ENCODE measurements at places on chromosomes 11 and 22. TPM values are rescaled to one million over a fixed set of nuclear protein-coding genes. Genes with fewer than 3 reads are reported as not detected.

- DNase-seq: no peak
Measured at GRCh38 chr11:65053827-65054508, 4.4 kb downstream of the NAALADL1 start.

GRCh38 chr11:18526130-18526520 lies 617 bp downstream of the TSG101 start:
- DNase-seq: no peak

DNA sequence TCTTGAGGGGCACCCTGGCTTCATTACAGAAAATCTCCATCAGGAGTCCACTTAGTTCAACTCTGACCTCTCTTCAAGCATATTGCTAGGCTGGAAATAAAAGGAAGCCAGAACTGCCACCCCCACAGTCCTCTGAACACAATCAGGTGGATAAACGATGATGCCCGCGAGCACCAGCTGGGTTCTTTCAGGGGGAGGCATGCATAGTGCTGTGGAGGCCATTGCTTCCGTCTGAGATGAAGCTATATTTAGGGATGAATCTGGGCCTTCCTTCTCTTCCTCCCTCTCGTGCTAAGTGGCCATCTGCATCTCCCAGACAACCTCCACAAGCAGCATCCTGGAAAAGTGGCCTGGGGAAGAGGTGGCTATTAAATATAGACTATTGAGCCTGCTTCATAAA lies 3.9 kb upstream of the MICAL2 start:
- DNase-seq: no peak

- DNase-seq: no peak
Measured at GRCh38 chr22:23537416-23537815, 42.7 kb downstream of the IGLL1 start.

GRCh38 chr22:50473088-50473487 lies 1.7 kb downstream of the SBF1 start:
- no peak for DNase-seq

- no peak for DNase-seq
Measured at GRCh38 chr22:17047656-17048055, 37.1 kb upstream of the IL17RA start.

DNA sequence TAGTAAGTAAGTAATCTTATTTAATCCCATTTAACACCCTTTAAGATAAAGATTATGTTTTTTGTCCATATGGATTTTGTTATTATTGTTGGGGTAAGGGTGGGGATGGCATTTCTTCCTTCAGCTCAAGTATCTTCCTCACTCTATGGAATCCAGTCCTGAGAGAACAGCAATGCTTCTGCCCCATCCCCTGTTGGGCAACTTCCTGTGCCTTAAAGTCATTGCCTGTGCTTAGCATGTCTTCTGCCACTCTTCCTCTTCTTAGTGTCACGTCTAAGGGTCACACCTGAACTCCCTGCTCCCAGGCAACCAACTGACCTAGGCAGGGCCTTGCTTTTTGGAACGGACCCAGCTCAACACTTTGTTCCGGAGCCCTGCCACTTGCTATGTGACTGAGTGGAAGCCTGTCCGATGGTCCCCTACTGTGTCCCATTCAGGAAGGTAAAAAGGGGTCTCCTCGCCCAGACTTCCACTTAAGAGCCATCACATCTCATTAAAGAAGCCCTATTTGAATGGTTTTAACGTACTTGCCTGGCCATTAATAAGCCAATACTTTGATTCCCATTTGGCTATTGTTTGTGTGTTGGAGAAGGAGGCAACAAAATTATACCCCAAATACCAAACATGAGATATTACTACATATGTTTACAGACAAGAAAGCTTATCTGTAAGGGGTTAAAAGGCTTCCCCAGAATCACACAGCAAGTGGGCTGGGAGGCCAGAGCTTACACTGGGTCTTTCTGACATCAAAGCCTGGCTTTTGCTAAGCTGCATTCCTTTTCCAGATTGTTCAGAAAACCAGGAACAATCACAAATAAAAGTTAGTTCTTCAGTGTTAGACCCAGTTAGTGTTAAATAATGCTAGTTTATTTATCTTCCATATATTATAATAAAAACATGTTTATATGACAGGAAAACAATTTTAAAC lies 59.2 kb downstream of the RAB38 start:
- no peak for DNase-seq

GRCh38 chr11:9148727-9149126 lies 57.3 kb upstream of the SCUBE2 start:
- no peak for DNase-seq

DNA sequence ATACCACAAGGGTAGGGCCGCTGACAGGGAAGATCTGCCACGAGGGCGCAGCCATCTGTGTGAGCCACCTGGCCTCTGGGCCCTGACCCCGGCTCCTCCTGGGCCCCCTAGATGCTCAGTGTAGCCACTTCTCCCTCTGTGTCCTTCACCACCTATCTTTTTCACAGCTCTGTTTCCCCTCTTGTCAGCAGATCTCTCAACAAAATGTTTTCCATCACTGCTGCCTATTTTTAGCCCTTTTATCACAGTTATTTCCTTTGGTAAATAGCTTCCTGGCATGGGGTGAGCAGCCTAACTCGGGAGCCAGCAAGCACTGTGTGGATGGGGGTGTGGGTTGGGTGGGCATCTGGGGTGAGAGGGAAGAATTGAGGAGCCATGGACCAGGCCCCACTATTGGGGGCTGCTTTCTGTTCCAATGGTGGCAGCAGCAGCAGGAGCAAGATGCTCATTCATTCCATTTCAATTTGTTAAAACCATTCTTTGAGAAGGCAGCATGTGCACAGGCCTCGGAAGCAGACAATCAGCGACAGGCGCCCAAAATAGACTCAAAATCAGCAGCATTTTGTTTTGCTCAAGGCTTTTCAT lies 135.2 kb upstream of the NAV2 start:
- DNase-seq: peak; percentile 48

FAM180B gene
- polyA plus RNA-seq: not detected

NXPE2 gene
- not detected for polyA plus RNA-seq
